ENCODE measurements at places on chromosomes 6 and 20. TPM values are rescaled to one million over a fixed set of nuclear protein-coding genes. Genes with fewer than 3 reads are reported as not detected.

The CCN6 gene
- polyA plus RNA-seq: 2.7 TPM

The ZNF341 gene
- 3.0 TPM for polyA plus RNA-seq

GRCh38 chr6:27422651-27423332 lies 34.2 kb downstream of the ZNF391 start:
- DNase-seq: peak; percentile 31

- DNase-seq: no peak
These were observed 8.0 kb upstream of the UBE2J1 start for GRCh38 chr6:89360415-89360999.

DNA sequence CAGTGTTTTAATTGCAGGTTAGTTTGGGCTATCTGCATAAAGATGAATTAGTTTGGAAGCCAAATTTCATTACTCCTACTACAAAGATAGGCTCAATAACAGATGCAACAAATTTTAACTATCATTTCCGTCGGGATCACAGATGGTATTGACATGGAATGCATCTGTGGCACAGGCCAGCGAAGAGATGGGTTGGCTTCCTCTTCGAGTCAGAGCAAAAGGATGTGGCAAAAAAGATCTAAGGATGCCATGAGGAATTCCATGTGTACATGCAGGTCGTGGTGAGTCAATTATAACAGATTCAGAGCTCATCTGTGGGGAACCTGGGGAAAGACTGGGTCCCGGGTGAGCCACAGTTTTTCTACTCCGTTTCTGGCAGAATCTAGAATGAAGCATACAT lies 83.0 kb upstream of the CITED2 start:
- DNase-seq: no peak

GRCh38 chr6:89009624-89010059 lies 46.2 kb upstream of the RNGTT start:
- no peak for DNase-seq

GRCh38 chr6:42898891-42899361 lies 16.9 kb upstream of the PTCRA start:
- peak; percentile 57 for DNase-seq

DNA sequence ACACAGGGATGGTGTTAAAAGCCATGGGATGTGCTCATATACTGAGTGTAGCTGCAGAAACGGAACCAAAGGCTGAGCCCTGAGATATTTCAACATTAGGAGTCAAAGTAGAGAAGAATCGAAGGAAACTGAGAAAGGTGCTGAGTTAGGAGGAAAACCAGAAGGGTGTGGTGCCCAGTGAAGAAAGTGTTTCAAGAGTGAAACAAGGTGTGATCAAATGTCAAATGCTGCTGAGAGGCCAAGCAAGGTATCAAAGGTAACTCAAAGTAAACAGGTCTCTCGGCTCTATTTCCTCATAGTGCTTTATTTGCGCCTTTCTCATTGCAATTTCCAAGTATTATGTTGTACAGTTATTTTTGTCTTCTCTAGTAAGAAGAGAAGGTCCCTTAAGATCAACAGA lies 94.1 kb downstream of the PRDM1 start:
- DNase-seq: no peak

GRCh38 chr6:79814940-79815339 lies 132.4 kb downstream of the ELOVL4 start:
- no peak for DNase-seq

GRCh38 chr6:23350752-23351453 lies 775.1 kb upstream of the NRSN1 start:
- DNase-seq: no peak

- no peak for DNase-seq
These were observed 3.9 kb upstream of the PRDM13 start for GRCh38 chr6:99602520-99603420.

The SYNDIG1 gene
- polyA plus RNA-seq: 6.5 TPM

GRCh38 chr20:1287787-1288569 lies 21.9 kb downstream of the SNPH start:
- no peak for DNase-seq

DNA sequence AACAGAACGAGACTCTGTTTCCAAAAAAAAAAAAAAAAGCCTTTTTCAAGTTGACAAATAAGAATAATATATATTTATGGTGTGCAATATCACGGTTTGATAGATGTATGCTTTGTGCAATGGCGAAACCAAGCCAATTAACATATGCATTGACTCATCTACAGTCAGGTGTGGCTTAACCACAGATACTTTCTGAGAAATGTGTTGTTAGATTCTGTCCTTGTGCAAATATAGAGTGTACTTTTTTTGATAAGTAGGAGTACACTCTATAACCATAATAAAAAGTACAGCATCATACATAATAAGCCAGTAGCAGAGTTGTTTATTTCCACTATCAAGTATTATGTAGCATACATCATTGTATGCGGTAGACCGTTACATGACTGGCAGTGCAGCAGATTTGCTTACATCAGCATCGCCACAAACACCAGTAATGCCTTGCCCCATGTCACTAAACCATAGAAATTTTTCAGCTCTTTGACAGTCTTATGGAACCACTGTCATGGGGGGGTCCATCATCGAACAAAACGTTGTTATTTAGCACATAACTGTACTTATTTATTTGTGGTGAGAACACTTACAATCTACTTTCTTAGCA lies 59.2 kb downstream of the TMEM170B start:
- no peak for DNase-seq

The POU5F1 gene
- polyA plus RNA-seq: 6.5 TPM

- DNase-seq: no peak
These were observed 72.0 kb upstream of the SCGN start for GRCh38 chr6:25579902-25580495.

- DNase-seq: no peak
These were observed 42.3 kb downstream of the TBPL1 start for GRCh38 chr6:133995296-133995695.

- DNase-seq: no peak
These were observed 13.9 kb downstream of the KCNK15 start for GRCh38 chr20:44759595-44759994.

DNA sequence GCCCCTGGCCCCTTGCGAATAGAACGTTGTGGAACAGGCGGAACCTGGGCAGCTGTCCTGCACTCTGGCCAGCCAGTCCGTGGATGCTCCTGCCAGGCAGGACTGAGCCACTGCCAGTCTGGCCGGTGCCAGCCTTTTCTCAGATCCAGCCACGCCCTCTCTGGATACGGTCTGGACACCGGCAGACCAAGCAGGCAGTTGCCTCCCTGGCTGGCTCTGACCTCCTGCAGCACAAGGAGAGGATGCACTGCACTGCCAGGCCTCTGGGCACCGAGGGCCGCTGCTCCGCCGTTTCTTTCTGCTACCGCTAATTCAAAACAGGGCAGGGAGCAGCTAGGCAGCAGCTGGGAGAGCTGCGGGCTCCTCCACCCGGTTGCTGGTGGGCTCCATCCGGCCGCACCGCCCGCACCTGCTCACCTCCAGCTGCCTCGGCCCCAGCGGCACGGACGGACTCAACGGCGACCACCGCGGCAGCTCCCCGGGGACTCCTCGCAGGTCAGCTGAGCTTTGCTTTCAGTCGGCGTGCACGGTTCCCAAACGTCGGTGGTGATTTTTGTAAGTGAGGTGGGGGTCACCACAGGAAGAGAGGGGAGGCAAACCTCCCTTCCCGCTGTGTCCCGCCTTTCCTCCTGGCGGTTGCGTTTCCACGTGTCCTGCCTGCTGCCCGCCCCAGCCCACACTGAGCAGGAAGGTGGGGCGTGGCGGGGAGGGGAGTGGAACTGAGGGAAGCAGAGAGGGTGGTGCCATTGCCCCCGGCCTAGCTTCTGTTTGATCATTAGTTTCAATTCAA lies 30.3 kb upstream of the AFDN start:
- no peak for DNase-seq

DNA sequence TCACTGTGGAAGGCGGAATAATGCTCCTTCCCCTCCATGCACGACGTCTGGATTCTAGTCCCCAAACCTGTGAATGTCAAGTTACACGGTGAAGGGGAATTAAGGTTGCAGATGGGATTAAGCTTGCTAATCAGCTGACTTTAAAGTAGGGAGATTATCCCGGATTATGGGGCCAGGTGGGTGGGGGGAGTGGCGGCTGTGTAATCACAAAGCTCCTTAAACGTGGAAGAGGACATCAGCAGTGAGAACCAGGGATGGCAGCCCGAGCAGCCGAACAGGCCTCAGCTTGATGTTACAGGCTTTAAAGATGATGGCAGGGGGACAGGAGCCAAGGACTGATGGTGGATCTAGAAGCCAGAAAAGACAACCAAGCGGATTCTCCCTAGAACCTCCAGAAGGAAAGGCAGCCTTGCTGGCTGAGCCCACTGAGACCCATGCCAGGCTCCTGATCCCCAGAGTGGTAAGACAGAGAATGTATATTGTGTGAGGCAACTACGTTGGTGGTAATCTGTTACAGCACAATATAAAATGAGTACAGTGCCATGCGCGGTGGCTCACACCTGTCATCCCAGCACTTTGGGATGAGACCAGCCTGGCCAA lies 117.5 kb downstream of the SCML4 start:
- DNase-seq: no peak

The SIRPB2 gene
- polyA plus RNA-seq: 0.88 TPM

GRCh38 chr20:41223112-41223511 lies 85.8 kb downstream of the PLCG1 start:
- no peak for DNase-seq

- DNase-seq: no peak
These were observed 76.7 kb downstream of the RIN2 start for GRCh38 chr20:19834783-19835182.

GRCh38 chr6:134750669-134751068 lies 199.2 kb downstream of the ALDH8A1 start:
- no peak for DNase-seq

GRCh38 chr6:3308106-3308505 lies 49.4 kb downstream of the PSMG4 start:
- DNase-seq: no peak

- no peak for DNase-seq
These were observed 22.7 kb downstream of the GPR63 start for GRCh38 chr6:96814625-96815024.

- no peak for DNase-seq
These were observed 217.7 kb downstream of the OR2B2 start for GRCh38 chr6:27694547-27694874.

GRCh38 chr6:112524071-112524470 lies 176.9 kb downstream of the RFPL4B start:
- DNase-seq: no peak

GRCh38 chr6:150624191-150624590 lies 24.5 kb downstream of the PLEKHG1 start:
- DNase-seq: no peak

DNA sequence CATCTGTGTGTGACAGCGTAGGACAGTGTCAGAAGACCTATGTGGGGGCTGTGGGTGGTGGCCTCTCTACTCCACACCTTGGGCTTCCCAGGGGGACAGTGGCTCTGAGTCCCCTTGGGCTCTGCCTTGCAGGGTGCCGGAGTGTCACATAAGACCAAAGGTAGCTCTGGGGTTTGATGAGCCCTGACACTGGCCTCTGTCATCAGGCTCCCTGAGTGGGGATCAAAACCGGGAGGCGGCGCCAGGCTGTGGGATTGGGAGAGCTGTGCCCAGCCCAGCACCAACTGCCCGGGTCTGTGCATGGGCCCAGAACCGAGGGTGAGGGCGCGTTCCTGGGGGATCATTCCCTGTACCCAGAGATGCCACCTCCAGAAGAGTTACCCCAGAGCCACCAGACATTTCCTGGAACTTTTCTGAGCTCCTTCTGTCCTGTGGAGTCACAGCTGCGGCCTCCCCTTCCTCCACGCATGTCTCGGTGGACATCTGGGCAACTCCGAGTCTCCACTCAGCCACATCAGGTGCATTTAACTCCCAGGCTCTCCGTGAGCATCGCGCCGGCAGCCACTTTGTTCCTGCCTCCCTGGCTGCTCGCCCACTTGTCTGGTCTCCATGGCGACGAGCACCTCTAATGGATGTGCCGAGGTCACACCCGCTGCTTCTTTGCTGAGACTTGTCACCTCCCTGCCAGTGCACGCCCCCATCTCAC lies 94.7 kb downstream of the TMEM242 start:
- no peak for DNase-seq

GRCh38 chr6:122130518-122130917 lies 268.9 kb upstream of the HSF2 start:
- DNase-seq: no peak

GRCh38 chr6:113464960-113465359 lies 392.2 kb upstream of the MARCKS start:
- DNase-seq: no peak

The OR2H1 gene
- not detected for polyA plus RNA-seq

GRCh38 chr6:12803486-12803885 lies 86.9 kb downstream of the PHACTR1 start:
- no peak for DNase-seq

GRCh38 chr6:10397756-10398445 lies 17.0 kb downstream of the TFAP2A start:
- no peak for DNase-seq

GRCh38 chr20:24610341-24611115 lies 141.1 kb downstream of the SYNDIG1 start:
- DNase-seq: no peak

The MUC22 gene
- not detected for polyA plus RNA-seq

DNA sequence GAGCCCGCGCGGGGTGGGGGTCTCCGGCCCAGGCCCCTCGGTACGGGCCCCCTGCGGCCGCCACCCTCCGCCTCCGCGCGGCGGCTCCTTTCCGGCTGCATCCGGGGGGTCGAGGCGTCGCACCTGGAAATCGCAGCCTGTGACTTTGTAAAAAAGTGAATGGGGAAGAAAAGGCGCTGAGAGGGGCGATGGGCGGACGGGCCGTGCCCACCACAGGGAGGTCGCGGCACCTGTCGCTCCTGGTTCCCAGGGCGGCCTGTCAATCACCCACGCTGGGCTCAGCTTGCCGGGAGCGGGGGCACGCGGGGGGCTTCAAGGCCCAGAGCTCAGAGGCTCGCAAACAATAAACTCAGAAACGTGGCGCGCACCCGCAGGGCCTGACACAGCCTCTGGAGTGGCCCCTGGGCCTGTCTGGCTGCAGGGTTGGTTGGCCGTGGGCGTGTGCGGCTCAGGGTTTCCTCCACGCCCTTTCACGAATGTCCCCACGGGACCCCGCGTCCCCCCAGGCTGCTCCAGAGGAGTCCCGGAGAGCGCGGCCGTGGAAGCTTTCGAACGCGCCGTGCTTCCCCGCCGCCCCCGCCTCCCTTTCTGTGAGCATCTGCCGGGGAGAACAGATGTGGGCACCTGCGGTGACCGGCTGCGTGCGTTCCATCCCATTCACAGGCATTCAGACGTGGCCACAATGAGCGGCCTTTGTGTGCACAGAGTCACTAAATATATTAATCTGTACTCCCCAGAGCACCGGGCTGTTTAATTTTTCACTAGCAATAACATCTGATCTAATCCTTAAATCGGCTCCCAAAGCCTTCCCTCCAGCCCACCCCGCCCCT lies 6.1 kb upstream of the DLL1 start:
- no peak for DNase-seq

DNA sequence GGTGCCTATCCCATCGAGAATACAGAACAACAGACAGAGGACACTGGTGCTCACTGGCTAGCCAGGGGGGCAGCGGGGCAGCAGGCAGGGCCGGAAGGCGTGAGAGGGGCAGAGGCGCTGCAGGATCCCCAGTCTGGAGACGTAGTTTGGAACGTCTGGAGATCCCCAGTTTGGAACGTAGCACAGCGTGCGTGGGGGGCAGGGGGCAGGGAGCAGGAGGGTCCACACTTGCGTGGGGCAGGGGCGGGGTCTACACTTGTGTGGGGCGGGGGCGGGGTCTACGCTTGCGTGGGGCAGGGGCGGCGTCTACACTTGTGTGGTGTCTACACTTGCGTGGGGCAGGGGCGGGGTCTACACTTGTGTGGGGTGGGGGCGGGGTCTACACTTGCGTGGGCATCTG lies 107.2 kb downstream of the DACT2 start:
- no peak for DNase-seq

The ZBTB46 gene
- 16.7 TPM for polyA plus RNA-seq
